ENCODE measurements at places on chromosomes 12 and 14.

GRCh38 chr12:104342635-104343249 lies 39.2 kb downstream of the EID3 start:
- DNase-seq: no peak

DNA sequence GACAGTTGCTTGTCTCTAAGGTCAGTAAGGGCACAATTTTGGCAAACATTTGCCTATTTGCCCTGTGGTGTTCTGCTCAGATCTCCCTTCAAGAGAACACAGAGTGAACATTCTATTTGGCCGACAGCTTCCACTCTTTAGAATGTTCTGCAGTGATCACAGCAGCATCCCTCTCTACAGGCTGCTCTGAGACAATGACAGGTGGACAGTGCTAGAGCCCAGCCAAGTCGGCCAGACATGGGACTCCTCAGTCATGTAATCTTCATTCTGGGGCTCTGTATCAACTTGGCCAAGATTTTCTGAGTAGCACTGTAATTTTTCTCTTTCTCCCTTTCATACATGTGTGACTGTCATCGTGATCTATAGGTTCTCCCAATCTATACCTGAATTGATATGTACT lies 34.8 kb downstream of the TIMELESS start:
- no peak for DNase-seq

DNA sequence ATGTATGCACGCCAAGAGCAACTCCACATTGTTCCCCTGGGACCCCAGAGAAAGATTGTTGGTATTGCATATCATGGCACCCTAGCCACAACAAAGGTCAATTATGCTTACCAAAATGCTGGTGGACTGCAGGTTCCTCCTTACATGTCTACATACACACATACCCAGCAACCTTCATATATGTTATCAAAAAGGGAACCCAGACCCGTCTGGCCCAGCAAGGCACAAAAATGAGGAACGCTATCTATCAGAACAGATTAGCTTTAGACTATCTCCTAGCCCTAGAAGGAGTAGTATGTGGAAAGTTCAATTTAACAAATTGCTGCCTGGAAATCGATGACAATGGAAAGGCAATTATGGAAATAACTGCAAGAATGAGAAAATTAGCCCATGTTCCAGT lies 61.5 kb downstream of the DHRS2 start:
- no peak for DNase-seq

GRCh38 chr12:28539691-28540323 lies 349.6 kb downstream of the CCDC91 start:
- no peak for DNase-seq

DNA sequence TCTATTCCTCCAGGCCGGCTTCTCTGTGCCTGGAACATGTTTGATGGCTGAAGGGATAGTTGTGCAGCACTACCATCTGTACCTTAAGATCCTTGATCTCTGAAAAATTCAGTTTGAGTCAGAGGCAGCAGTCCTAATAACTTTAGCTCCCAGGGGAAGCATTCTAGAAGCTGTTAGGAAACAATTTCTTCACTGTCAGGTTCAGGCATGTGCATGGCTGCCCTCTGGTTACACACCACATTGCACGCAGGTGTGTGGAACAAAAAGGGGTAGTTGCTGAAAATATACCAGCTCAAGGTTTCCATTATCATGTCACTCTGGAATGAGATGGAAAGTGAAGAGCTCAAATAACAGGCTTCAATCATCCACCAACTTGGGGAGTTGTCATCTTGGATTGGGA lies 80.1 kb downstream of the CHST11 start:
- DNase-seq: no peak

- no peak for DNase-seq
Measured at GRCh38 chr14:64112867-64113678, 181.1 kb downstream of the ESR2 start.

DNA sequence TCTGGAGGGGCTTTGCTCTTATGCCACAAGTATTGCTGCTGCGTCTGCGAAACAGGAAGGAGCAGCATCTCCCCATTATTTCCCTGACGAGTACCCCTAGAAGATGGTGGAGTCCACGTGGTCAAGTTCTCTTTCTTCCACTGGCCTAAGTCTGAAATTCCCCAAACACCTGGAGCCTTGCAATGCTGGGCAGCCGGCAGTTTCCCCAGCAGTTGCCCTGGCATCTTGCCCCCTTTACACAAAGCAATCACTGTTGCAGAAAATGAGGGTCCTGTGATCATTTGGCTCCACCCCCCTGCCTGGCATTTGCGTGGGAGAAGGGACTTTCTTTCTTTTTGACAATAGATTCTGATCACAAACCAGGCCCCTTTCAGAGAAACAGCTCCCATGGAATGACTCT lies 56.9 kb downstream of the FOS start:
- DNase-seq: no peak

- DNase-seq: no peak
Measured at GRCh38 chr12:34210689-34211530, 188.6 kb downstream of the ALG10 start.

- no peak for DNase-seq
Measured at GRCh38 chr12:29662734-29663323, 120.9 kb downstream of the TMTC1 start.

- DNase-seq: no peak
Measured at GRCh38 chr12:52831251-52831650, 2.9 kb downstream of the KRT79 start.

DNA sequence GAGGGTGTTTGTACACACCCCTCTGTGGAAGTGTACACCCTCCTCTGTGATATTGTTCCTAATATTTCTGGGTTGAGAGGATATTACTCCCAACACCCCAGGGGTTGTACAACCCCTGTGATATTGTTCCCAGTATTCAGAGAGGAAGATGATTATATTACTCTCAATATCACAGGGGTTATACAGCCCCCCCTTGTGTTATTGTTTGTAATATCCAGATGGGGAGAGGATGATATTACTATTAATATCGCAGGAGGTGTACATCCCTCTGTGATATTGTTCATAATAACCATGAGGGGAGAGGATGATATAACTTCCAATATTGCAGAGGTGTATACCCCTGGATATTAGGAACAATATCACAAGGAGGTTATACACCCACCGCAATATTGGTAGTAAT lies 566.1 kb upstream of the MIS18BP1 start:
- DNase-seq: no peak

- DNase-seq: no peak
Measured at GRCh38 chr12:130706885-130707570, 9.1 kb downstream of the RIMBP2 start.
